ENCODE measurements at places on chromosomes 4 and X. TPM values are rescaled to one million over a fixed set of nuclear protein-coding genes. Genes with fewer than 3 reads are reported as not detected.

The F8A3 gene
- total RNA-seq = not detected

The FGA gene
- total RNA-seq = not detected

The PAQR3 gene
- 53.2 TPM for total RNA-seq

DNA sequence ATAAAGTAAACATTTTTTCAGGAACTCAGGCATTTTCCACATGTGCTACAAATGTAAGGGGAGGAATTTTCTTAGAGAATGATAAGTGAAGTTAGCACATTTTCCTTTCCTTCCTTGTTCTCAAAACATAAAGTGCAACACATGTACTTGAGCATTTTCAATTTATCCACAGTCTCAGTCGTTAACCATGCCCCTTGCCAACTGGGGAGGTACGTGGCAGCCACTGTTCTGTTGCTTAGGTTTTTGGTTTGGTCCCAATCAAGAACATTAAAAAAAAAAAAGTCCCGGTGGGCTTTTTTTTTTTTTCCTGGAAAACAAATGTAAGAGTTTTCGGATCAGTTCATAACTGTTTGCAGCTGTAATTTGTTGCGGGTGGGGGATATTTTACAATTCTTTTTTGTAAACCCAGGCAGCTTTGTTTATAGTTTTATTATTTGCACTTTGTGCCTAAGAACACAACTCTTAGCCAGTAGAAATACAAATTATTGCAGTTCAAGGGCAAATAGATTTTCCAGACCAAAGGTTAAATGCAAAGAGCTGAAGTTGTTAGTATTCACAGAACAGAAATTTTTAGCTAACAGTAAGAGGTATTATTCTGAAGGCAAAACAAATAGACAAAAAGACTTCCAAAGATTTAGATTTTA, 112.1 kb upstream of the NAP1L5 start:
- no peak overlapping the region for H3K4me3 ChIP-seq
- H3K27me3 ChIP-seq = no peaks in the 10 kb centered on the region
- no peaks in the 10 kb centered on the region for H3K36me3 ChIP-seq
- DNase-seq = no peak
- H3K4me1 ChIP-seq = peaks cover 4% of the 10 kb centered on the region
- H3K27ac ChIP-seq = no peak overlapping the region

- H3K4me1 ChIP-seq = no peaks in the 10 kb centered on the region
- no peaks in the 10 kb centered on the region for H3K27me3 ChIP-seq
- no peak for DNase-seq
Observed at GRCh38 chr4:87365348-87365747, 25.6 kb downstream of the HSD17B11 start.

- no peaks in the 10 kb centered on the region for H3K4me1 ChIP-seq
- no peak for DNase-seq
- H3K27me3 ChIP-seq = peaks cover 8% of the 10 kb centered on the region
Observed at GRCh38 chrX:1134976-1135375, 77.5 kb downstream of the CRLF2 start.

GRCh38 chrX:12378253-12378652, 240.0 kb downstream of the FRMPD4 start:
- H3K4me1 ChIP-seq = no peaks in the 10 kb centered on the region
- no peak overlapping the region for H3K27ac ChIP-seq
- no peak for DNase-seq
- H3K36me3 ChIP-seq = no peaks in the 10 kb centered on the region
- H3K27me3 ChIP-seq = no peaks in the 10 kb centered on the region
